ENCODE measurements at places on chromosomes 16 and 17.

DNA sequence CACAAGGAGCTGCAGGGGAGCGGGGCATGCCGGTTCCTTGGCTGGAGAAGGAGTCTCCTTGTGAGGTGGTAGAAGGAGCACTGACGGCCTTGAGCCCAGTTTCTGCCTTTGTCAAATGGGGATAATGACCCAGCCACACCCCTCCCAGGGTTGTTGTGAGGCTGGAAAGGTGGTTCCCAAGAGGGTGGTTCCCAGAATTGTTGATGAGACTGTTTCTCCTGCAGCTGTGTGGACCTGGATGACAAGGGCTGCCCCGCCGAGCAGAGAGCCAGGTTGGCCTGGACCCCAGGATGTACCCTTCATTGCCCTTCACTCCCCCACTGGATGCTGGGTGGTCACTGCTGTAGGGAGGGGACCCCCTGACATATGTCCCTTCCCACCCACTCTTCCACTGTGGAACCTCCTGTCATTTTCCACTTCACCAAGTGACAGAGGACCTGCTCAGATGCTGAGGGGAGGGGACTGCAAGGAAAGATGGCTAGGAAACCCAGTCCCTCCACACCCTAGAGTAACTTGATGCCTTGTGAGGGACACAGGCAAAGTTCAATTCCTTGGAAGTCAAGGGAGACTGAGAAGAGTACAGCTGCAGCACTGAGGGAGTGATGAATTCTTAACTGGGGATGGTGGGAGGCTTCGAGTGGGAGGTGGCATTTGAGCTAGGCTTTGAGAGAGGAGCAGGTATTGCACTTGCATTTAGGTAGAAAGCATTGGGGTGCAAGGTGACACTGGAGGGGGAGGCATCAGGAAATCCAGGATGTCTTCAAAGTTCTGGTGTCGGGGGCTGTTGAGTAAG is 10.6 kb downstream of the MIEN1 start:
- no peak for DNase-seq

DNA sequence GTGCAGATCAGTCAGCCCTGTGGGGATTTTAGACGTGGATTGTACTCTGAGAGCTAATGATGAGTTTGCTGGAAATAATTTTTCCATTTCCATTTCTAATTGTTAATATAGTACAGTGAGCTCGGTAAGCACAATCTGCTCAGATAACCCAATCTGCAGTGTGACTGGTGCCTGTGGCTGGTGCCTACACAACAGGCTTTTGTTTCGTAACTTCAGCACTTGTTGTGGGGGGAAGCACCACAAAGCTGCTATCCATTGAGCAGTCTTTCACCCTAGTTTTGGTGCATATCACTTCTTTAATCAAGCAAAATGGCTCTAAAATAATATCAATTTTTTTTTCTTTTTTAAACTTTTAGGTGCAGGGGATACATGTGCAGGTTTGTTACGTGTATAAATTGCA is 534.9 kb upstream of the HSBP1 start:
- DNase-seq: no peak

DNA sequence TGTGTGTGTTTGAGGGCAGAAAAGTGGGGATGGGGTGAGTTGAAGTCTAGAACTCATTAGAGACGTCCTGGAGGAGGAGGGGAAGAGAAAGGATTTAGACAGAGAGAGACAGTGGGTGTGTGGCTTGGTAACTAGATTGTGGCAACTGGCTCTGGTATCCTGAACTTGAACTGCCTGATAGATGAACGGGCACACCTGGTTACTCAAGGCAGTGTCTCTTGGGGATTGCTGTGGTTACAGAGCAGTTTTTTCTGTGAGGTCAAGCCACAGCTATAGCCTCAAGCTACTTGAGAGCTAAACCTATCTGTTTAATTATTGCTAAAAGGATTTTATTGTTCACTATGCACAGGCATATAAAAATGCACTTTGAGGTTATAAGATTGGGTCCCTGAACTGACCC is 29.8 kb upstream of the MYH2 start:
- DNase-seq: no peak

- no peak for DNase-seq
Measured at GRCh38 chr16:19112099-19112407, 1.7 kb upstream of the ITPRIPL2 start.

GRCh38 chr16:34803683-34804416 is 1344.4 kb downstream of the TP53TG3F start:
- DNase-seq: no peak

GRCh38 chr17:44451016-44451627 is 52.1 kb downstream of the GPATCH8 start:
- DNase-seq: no peak

- no peak for DNase-seq
Measured at GRCh38 chr16:50957056-50957455, 194.0 kb downstream of the SALL1 start.

DNA sequence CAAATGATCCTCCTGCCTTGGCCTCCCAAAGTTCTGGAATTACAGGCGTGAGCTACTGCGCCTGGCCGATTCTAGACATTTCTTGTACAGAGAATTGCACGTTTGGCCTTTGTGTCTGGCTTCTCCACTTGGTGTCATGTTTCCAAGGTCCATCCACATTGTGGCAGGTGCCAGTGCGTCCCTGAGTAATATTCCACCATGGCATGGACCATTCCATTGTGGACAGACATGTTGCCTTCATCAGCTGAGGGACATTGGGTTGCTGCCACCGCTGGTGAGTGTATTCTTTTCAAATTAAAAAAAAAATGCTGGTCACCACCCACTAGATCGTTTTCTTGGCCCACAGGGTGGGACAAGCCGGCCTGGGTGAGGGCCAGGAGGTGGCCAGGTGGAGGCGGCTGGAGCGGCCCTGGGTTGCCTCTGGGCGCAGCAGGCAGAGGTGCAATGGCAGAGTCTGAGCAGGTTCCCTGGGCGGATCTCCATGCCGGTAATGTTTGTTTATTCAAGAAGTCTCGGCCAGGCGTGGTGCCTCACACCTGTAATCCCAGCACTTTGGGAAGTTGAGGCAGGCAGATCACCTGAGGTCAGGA is 274.1 kb downstream of the SEC14L1 start:
- DNase-seq: no peak

GRCh38 chr17:72565006-72565405 is 444.2 kb downstream of the SOX9 start:
- DNase-seq: no peak

- no peak for DNase-seq
Measured at GRCh38 chr17:18139949-18140348, 31.4 kb downstream of the MYO15A start.

DNA sequence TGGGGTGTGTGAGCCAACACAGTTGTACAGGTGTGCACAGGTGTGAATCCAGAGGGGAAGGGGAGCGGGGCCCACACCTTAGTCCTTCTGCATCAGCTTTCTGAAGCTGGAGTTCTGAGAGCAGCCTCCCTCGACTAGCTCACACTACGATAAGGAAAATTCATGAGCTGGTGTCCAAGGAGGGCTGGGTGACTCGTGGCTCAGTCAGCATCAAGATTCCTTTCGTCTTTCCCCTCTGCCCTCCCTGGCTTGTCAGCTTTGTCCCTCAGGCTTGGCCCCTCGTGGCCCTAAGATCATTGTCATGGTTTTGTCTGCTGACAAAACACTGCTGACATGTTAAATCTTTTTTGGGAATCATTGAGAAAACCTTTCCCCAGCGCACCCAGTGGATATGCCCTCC is 47.5 kb downstream of the OR1D5 start:
- no peak for DNase-seq

- DNase-seq: peak; percentile 88
Measured at GRCh38 chr17:45277216-45277849, 15.4 kb upstream of the SPATA32 start.

DNA sequence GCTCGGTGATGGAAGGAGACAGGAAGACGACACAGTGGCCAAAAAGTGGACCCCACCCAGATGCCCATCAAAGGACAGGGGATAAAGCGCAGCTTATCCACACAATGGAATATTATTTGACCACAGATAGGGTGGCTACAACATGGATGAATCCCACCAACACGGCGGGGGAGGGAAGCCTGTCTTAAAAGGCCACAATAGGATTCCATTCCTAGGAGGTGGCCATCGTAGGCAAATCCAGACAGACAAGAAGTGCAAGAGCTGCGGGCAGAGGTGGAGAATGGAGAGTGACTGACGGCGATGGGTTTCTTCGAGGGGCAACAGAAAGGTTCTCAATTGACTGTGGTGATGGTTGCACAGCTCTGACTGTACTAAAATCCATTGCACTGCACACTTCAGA is 16.0 kb downstream of the SLC38A8 start:
- no peak for DNase-seq

GRCh38 chr16:12323007-12323758 is 346.6 kb downstream of the SNX29 start:
- DNase-seq: no peak

- DNase-seq: no peak
Measured at GRCh38 chr17:77128896-77129567, 11.7 kb upstream of the SEC14L1 start.

DNA sequence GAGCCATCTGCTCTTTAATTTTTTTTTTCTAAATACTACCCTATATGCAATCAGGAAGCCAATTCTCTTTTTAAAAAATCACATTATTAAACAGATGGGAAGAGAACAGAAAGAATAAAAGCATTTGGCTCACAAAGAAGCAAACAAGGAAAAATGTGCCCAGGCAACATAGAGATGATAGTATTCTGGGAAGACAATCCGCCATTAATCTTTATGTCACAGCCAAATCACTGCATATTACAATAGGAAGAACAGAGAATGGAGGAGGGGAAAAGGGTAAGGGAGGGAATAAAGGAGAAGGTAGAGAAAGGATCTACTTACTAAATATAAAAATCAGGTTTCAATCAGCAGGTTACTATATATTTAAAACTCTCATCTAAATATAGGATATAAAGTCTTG is 34.3 kb downstream of the STAT5B start:
- DNase-seq: no peak

GRCh38 chr17:29613352-29613837 is 9.3 kb downstream of the CORO6 start:
- peak; percentile 87 for DNase-seq

DNA sequence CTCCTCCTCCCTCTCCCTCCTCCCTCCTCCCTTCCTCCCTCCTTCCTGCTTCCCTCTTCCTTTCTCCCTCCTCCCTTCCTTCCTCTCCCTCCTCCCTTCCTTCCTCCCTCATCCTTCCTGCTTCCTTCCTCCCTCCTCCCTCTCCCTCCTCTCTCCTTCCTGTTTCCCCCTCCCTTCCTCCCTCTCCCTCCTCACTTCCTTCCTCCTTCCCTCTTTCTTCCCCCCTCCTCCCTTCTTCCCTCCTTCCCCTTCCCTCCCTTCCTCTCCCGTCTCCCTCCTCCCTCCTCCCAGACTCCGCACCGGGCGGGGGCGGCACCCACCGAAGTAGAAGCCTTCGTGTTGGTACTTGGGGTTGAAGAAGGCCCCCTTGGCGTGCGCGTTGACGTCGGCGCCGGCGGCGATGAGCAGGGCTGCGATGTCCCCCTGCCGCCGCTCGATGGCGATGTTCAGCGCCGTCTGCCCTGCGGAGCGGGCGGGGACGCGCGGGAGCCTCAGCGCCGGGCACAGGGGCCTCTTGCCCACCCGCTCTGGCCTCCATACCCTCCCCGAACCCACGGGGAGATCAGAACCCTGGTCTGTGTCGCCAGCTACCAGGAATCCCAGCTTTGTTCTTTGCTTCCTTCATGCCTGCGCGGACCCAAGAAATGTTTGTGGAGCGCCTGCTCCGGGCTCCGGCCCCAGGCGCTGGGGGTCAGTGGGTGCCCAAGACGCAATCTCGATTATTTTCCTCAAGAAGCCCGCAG is 22.2 kb downstream of the TRPV3 start:
- DNase-seq: peak; percentile 28

- no peak for DNase-seq
Measured at GRCh38 chr16:53440125-53440524, 5.9 kb downstream of the RBL2 start.

DNA sequence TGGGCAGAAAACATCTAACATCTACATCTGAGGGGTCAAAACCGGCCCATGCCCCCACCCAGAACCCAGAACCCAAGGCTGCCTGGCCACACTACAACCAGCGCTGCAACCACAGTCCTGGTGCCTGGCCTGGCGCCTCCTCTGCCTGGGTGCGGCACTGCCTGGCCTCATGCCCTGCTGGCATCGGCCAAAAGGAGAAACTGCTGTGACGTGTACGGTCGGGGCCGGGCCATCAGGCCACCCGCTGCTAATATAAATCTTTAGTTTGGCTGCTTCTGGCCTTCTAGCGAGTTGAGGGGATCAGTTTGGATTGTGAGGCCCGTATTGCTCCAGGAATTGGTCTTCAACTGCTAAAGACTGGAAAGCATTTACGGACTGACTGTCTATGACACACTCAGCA is 22.8 kb downstream of the TMEM204 start:
- DNase-seq: no peak

DNA sequence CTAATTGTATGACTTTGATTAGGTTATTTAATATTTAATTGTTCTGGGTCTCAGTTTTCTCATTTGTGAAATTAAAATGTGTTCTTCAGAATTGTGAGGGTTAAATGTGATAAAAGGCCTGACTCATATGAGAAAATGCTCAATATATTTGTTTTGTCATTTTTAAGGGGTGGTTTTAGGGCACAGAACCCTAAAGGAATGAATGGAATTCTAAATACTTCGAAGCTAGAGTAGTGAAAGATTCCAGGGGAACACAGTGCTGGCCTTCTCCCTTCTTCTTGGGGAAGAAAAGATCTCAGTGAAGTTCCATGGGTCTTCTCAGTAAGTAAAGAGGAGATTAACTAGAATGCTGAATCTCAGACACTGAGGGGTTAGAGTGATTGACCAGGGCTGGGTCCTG is 3.9 kb upstream of the SMPD3 start:
- no peak for DNase-seq

GRCh38 chr16:15641753-15642556 is 999 bp downstream of the MARF1 start:
- DNase-seq: no peak

GRCh38 chr16:52553322-52553721 is 6.4 kb upstream of the TOX3 start:
- no peak for DNase-seq

- DNase-seq: no peak
Measured at GRCh38 chr17:12457493-12457892, 208.2 kb upstream of the MYOCD start.

DNA sequence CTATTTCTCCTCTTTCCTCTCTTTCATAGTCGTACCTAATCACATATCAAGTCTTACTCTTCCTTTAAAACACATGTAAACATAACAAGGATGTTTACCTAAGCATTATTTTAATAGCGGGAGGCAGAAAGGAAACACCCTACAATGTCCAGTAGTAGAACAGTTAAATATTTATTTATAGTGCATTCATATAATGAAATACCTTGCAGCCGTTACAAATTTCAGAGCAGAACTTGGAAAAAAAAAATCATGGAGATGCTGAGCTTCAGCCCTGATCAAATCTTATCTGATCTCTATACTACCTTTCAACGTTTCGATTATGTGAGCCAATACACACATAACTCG is 39.6 kb downstream of the GRB2 start:
- DNase-seq: no peak

GRCh38 chr16:88550246-88550661 is 19.9 kb upstream of the ZC3H18 start:
- DNase-seq: no peak

GRCh38 chr17:45052052-45052772 is 780 bp upstream of the DCAKD start:
- no peak for DNase-seq

GRCh38 chr16:57049678-57050077 is 42.7 kb upstream of the CPNE2 start:
- no peak for DNase-seq

Data from activated T-cell treated with anti-CD3 and anti-CD28 coated beads for 4 hours (primary cell).